ENCODE measurements at places on chromosomes 2 and 18.
A peak's percentile ranks its signal among the peaks of the same experiment; 100 is the strongest.

GRCh38 chr18:54147439-54147838 is 77.0 kb downstream of the MBD2 start:
- no peak for DNase-seq

GRCh38 chr2:237291138-237291792 is 122.7 kb downstream of the COL6A3 start:
- DNase-seq = peak; percentile 99

DNA sequence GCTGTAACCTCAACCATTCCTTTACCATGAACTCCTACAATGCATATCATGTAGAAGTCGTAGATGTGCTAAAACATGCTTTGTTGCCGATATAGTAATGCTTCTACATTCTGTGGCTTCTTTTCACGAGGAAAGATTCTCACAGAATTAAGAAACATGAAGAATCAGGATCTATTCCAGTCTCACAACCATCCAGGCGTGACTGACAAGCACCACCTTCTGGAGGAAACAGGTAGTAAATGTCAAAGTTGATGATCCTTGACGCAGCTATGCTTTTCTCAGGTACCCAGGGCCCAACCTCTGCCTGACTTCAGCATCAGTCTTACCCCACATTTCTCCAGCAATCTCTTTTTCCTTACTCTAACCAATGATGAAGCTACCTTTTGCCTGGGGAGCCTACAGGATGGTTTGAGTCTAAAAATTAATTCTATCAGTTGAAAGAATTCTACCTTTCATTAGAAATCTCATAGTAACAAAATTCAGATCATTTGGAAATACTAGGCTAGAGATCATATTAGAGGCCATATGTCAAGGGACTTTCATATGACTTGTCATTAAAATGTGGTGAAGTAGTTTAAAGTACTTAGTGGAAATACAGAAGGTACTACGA is 123.3 kb upstream of the RND3 start:
- DNase-seq = peak; percentile 84

DNA sequence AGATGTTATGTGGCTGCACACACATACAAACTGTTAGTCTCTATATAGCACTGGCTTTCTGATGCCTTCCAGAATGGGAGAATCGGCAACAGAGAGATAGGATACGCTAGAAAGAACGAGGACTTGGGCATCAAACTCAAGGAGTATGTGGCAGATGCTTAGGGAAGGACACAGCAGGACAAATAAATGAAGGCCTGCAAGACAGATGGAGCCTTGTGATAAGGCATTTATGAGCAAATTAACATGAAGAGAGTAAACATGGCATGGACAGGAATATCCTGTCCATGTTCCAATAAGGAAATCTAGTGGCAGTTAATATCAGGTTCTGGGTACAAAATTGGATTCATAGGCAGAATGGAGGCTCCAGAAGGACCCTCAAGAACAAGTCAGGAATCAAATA is 136.9 kb downstream of the SLC4A10 start:
- DNase-seq = no peak

- DNase-seq = no peak
These were observed 1240.8 kb upstream of the CRIM1 start for GRCh38 chr2:35114765-35115164.

- peak; percentile 65 for DNase-seq
These were observed 27.3 kb upstream of the C2orf66 start for GRCh38 chr2:196836440-196836839.

DNA sequence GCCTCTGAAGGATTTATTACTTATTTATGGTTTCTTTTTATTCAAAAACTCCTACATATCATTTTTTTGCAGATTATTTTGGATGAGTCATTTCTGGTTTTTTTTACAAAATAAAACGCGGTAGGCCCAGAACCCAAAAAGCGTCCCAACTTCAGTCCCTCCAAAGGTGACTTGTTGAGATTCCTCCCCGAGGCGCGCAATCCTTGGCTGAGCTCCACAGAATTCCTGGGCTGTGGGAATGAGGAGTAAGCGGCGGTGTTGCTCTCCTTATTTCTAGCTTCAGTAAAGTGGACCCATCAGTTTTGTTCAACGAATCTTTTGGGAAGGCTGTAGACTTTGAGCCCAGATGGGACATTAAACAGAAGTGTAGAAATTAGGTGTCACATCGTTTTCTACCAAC is 67.0 kb upstream of the RMP24 start:
- no peak for DNase-seq

GRCh38 chr2:140539242-140539875 is 1591.5 kb downstream of the LRP1B start:
- no peak for DNase-seq

All from ELR (cell line).